CD4-positive, alpha-beta memory T cell (primary cell): ENCODE measurements at places on chromosomes 12 and 14. TPM values are rescaled to one million over a fixed set of nuclear protein-coding genes. Genes with fewer than 3 reads are reported as not detected.

DNA sequence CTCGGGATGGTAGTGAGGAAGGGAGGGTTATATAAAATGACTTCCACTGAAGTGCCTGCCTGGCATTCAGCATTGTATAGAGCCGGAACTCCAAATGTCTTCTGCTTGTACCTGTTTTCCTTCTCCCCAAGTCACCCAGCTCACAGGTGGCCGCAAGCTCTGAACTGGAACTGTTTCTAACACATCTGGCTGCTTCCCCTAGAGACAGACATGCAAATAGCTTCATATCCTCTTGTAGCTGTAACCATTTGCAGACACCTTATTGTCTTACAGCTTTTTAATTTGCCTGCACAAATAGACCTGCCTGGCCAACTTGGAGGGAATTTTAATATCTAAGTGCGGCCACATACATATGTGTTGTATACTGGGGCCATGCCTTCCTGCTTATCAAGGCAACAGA is 126.0 kb downstream of the CHST11 start:
- peaks cover 65% of the 10 kb centered on the region for H3K4me1 ChIP-seq
- no peak overlapping the region for H3K27ac ChIP-seq
- H3K4me3 ChIP-seq = no peak overlapping the region
- H3K27me3 ChIP-seq = no peaks in the 10 kb centered on the region
- no peaks in the 10 kb centered on the region for H3K36me3 ChIP-seq
- no peak for DNase-seq

- no peaks in the 10 kb centered on the region for H3K27me3 ChIP-seq
- H3K27ac ChIP-seq = no peak overlapping the region
- H3K4me3 ChIP-seq = no peak overlapping the region
- H3K4me1 ChIP-seq = peaks cover 19% of the 10 kb centered on the region
- H3K36me3 ChIP-seq = no peaks in the 10 kb centered on the region
Observed at GRCh38 chr12:122841544-122842321, 6.5 kb downstream of the HIP1R start.

GRCh38 chr12:108635201-108635996 is 1.7 kb upstream of the SELPLG start:
- peaks cover 5% of the 10 kb centered on the region for H3K36me3 ChIP-seq
- peak overlapping the region; percentile 5 for H3K4me3 ChIP-seq
- H3K27me3 ChIP-seq = no peaks in the 10 kb centered on the region
- H3K27ac ChIP-seq = peak overlapping the region; percentile 92
- H3K4me1 ChIP-seq = peaks cover 48% of the 10 kb centered on the region
- DNase-seq = peak; percentile 56

GRCh38 chr14:53841109-53842099 is 115.2 kb downstream of the BMP4 start:
- no peak overlapping the region for H3K4me3 ChIP-seq
- H3K27me3 ChIP-seq = no peaks in the 10 kb centered on the region
- DNase-seq = no peak
- no peaks in the 10 kb centered on the region for H3K36me3 ChIP-seq

DNA sequence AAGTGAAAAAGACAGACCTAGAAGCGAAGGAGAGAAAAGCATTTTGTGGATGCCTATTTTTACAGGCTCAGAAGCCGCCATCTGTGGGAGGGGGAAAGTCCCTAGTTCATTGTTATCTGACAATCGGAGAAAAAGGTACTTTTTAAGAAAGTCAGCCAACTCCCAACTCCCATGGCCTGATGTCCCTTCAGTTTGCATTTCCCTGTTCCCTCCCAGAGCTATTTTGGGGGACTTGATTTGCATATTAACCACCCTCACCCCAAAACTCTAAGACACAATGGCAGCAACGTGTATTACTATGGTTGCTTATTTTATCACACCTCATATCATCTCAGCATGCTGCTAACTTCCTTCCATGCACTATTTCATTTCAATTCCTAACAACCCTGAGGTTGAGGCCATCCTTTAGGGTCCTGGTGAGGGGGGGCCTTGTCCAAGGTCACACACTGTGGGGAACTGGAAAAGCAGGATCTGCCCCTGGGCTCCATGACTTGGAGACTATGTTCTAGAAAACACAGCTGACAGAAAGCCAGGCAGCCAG is 18.7 kb downstream of the HVCN1 start:
- no peak for DNase-seq
- peaks cover 20% of the 10 kb centered on the region for H3K4me1 ChIP-seq
- H3K27me3 ChIP-seq = no peaks in the 10 kb centered on the region
- no peak overlapping the region for H3K27ac ChIP-seq

DNA sequence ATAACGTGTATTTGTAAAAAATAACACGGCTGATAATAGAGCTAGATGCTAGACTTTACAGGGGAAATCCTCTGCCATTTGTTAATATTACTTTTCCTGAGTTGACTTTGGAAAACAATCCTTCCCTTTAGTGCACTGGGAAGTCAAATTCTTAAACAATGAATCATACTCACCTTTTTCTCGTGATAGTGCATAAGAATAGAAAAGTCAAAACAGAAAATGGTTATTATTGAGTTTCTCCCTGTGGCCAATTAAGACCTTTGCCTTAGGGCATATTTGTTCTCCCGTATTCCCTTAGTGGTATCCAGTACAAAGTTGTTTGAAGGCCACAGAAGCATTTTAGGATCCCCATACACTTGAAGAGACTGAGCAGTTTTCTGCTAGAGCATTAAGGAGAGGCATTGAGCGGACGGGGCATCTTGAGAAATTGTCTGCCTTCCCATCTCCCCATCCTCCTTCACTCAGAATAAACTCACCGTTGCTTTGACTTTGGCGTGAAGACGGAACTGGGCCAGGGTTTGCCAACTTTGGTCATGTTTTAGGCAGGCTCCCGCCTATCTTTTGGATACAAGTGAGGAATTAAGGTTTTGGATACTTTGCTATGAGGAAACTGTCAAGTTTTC is 171.3 kb downstream of the TMTC2 start:
- H3K27ac ChIP-seq = no peak overlapping the region
- no peak overlapping the region for H3K4me3 ChIP-seq
- H3K36me3 ChIP-seq = no peaks in the 10 kb centered on the region
- DNase-seq = no peak

MIP gene
- total RNA-seq = not detected

BRAP gene
- 27.5 TPM for total RNA-seq

CMTM5 gene
- not detected for total RNA-seq

SERPINA1 gene
- total RNA-seq = 0.44 TPM

ANO2 gene
- not detected for total RNA-seq
